Activated CD4-positive, alpha-beta memory T cell treated with anti-CD3 and anti-CD28 coated beads for 36 hours (primary cell): ENCODE measurements at places on chromosomes 2 and 18. TPM values are rescaled to one million over a fixed set of nuclear protein-coding genes. Genes with fewer than 3 reads are reported as not detected.

GRCh38 chr2:239261356-239261755 lies 139.5 kb downstream of the HDAC4 start:
- peaks cover 86% of the 10 kb centered on the region for H3K4me1 ChIP-seq
- H3K4me3 ChIP-seq: no peak overlapping the region
- no peak overlapping the region for H3K27ac ChIP-seq

GRCh38 chr2:128541448-128541847 lies 222.8 kb upstream of the HS6ST1 start:
- no peaks in the 10 kb centered on the region for H3K27me3 ChIP-seq
- H3K4me1 ChIP-seq: no peaks in the 10 kb centered on the region
- H3K4me3 ChIP-seq: no peak overlapping the region
- no peak overlapping the region for H3K27ac ChIP-seq
- H3K36me3 ChIP-seq: no peaks in the 10 kb centered on the region

MOGAT1 gene
- not detected for total RNA-seq

GRCh38 chr2:202703091-202703490 lies 68.3 kb downstream of the FAM117B start:
- H3K36me3 ChIP-seq: peaks cover 4% of the 10 kb centered on the region
- peak overlapping the region; percentile 0 for H3K27ac ChIP-seq
- no peak overlapping the region for H3K4me3 ChIP-seq
- DNase-seq: no peak
- H3K4me1 ChIP-seq: peaks cover 60% of the 10 kb centered on the region

DNA sequence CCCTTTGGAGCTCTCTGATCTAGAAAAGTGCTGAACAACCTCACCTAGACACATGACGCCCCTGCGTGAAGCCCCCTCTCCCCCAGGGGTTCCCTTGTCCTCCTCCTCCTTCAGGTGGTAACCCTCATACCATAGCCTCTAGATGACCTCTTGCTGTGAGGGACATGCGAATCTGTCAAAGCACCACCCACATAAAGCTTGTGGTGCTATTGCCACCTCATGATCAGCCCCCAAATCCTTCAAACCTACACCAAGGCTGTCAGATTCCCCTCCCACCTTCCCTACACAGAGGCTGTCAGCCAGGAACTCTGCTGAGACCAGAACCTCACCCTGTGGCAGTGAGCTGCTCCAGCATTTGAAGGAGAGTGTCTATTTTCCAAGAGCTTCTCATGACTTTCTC lies 43.1 kb upstream of the TEX51 start:
- H3K4me3 ChIP-seq: no peak overlapping the region
- H3K36me3 ChIP-seq: no peaks in the 10 kb centered on the region
- no peak overlapping the region for H3K27ac ChIP-seq
- DNase-seq: no peak
- H3K27me3 ChIP-seq: no peaks in the 10 kb centered on the region
- H3K4me1 ChIP-seq: no peaks in the 10 kb centered on the region

DNA sequence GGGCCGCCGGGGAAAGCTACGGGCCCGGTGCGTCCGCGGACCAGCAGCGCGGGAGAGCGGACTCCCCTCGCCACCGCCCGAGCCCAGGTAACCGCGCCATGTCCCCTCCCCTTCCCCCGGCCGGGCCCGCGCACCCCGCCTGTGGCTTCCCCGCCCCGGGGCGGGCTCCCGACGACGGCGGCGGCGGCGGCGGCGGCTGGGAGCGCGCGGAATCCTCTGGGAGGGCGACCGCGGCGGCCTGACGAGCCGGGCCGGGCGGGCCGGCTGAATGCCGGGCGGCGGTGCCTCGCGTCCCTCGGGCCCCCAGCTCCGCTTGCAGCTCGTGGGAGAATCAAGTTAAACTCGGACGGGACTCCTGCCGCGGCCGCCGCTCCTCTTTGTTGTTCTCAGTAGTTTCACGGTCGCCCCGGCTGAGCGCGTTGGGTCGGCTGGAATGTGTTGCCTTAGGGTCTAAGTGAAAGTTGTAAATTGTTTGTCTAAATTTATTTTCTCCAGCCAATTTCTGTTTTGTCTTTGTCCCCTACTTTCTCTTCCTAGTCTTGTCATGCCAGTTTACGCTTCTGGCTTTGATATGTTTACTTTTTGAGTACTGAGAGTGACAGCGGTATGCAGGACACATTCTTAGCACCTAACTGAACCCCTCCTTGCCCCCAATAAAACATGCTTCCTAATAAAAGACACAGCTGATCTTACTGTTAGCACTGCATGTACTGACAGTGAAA lies 685 bp downstream of the SMAD4 start:
- peaks cover 65% of the 10 kb centered on the region for H3K4me1 ChIP-seq
- peak overlapping the region; percentile 99 for H3K4me3 ChIP-seq
- H3K27ac ChIP-seq: peak overlapping the region; percentile 91
- DNase-seq: peak; percentile 75

GRCh38 chr2:240248721-240249422 lies 108.4 kb upstream of the OTOS start:
- H3K27me3 ChIP-seq: peaks cover 17% of the 10 kb centered on the region
- no peaks in the 10 kb centered on the region for H3K36me3 ChIP-seq
- DNase-seq: peak; percentile 5
- no peaks in the 10 kb centered on the region for H3K4me1 ChIP-seq

- H3K27me3 ChIP-seq: no peaks in the 10 kb centered on the region
- no peak overlapping the region for H3K4me3 ChIP-seq
- H3K36me3 ChIP-seq: peaks cover 35% of the 10 kb centered on the region
- DNase-seq: no peak
- no peak overlapping the region for H3K27ac ChIP-seq
These were observed 97.2 kb downstream of the RAB3GAP1 start for GRCh38 chr2:135149251-135149650.

TLX2 gene
- total RNA-seq: 0.94 TPM

GRCh38 chr2:209499069-209499468 lies 75.2 kb downstream of the MAP2 start:
- no peaks in the 10 kb centered on the region for H3K27me3 ChIP-seq
- H3K27ac ChIP-seq: no peak overlapping the region
- no peaks in the 10 kb centered on the region for H3K4me1 ChIP-seq

DNA sequence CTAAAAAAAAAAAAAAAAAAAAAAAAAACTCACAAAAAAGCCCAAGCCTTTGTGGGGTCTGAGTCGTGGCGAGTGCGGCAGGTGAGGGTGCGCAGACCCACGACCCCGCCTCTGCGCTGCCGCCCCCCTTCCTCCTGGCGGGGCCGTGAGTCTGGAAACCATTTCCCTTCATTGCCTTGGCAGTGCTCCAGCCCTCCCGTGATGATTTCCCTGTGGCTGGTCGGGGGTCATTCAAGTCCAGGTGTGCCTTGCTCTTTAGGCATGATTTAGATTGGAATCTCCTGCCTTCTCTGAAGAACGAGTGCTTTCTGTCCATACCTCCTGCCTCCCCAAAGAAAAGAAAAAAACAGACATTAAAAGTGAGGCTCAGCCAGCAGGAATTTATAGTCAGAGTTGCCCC lies 161.8 kb downstream of the FAM210A start:
- H3K27ac ChIP-seq: no peak overlapping the region
- peaks cover 75% of the 10 kb centered on the region for H3K4me1 ChIP-seq

DNA sequence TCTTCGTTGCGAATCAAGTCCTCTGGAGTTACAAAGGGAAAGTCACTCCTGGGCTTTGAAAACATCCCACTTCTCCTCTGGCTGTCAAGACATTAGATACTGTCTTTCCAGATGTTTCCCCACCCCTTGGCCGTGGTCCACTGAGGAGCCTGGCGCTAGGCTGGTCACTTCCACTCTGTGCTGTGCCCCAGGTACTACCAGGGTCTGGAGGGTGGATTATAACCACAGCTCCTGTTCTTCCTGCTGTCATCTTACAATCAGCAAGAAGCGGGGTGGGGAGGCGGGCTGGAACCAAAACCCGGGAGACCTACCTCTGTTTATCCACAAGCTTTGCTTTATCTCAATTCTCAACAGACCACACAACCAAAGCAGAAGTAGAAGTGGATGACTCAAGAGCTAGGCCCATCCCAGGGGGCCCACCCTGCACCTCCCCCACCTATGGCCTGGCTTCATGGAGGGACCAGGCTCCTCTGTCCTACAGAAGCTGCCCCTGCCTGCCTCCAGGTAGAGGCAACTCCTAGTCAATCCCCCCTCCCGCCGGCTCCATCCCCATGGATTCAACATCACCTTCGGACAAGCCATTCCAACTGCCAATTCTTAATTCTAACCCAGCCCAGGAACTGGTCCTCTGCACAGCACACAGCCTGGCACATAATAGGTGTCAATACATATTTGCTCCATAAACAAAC lies 17.8 kb downstream of the SMAD7 start:
- H3K27me3 ChIP-seq: no peaks in the 10 kb centered on the region
- DNase-seq: peak; percentile 39
- H3K36me3 ChIP-seq: no peaks in the 10 kb centered on the region
- peaks cover 91% of the 10 kb centered on the region for H3K4me1 ChIP-seq

DNA sequence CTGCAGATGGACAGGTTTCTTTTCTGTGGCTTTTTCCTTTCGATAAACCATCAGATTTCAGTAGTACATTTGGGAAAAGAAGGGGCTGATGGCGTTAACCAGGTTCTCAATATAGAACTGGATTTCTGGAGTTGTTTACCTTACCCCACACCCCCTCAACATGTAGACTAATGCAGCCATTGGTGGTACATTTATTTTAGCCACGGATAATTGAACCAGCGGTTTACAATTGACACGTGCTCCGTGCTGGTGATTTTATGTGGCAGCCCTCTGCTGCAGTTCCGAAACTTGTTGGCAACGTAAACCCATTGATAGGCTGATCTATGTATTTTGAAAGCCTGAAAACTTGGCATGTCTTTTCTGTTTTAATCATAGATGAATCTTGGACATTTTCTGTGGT lies 5.4 kb downstream of the SOX11 start:
- H3K4me1 ChIP-seq: peaks cover 11% of the 10 kb centered on the region
- H3K27ac ChIP-seq: no peak overlapping the region
- no peak overlapping the region for H3K4me3 ChIP-seq
- no peak for DNase-seq
- H3K36me3 ChIP-seq: peaks cover 4% of the 10 kb centered on the region

GRCh38 chr2:122481717-122482116 lies 726.3 kb downstream of the TSN start:
- DNase-seq: no peak
- H3K4me3 ChIP-seq: no peak overlapping the region
- H3K27me3 ChIP-seq: no peaks in the 10 kb centered on the region
- H3K4me1 ChIP-seq: no peaks in the 10 kb centered on the region
- no peak overlapping the region for H3K27ac ChIP-seq

GRCh38 chr2:169507698-169508097 lies 1.8 kb upstream of the KLHL41 start:
- H3K27ac ChIP-seq: no peak overlapping the region
- H3K4me1 ChIP-seq: no peaks in the 10 kb centered on the region
- DNase-seq: no peak
- no peak overlapping the region for H3K4me3 ChIP-seq
